NCI-H446 treated with DMSO at 0.1 percent for 48 hours (cell line): ENCODE measurements at places on chromosomes 4 and X.
A peak's percentile ranks its signal among the peaks of the same experiment; 100 is the strongest.

DNA sequence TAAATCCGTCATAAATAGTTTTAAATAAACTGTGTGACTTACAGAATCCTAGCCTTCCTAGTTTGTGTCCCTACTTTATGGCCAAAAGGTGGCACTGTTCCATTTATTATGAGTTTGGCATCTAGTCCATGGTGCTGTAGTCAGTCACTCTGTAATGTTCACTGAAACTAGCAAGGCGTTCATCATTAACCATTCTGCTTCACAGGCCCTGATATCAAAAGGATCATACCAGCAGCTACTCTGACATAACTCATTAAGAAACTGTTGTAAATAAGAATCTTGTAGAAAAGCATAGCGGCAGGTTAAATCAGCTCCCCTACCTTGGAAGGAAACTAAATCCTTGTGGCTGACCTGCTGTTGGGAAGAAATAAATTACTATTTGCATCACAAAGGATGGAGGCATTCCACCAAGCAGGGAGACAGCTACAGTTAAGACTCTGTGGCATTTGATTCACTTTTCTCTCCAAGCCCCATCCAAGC lies 919.6 kb upstream of the DIAPH2 start:
- peak; percentile 37 for DNase-seq

DNA sequence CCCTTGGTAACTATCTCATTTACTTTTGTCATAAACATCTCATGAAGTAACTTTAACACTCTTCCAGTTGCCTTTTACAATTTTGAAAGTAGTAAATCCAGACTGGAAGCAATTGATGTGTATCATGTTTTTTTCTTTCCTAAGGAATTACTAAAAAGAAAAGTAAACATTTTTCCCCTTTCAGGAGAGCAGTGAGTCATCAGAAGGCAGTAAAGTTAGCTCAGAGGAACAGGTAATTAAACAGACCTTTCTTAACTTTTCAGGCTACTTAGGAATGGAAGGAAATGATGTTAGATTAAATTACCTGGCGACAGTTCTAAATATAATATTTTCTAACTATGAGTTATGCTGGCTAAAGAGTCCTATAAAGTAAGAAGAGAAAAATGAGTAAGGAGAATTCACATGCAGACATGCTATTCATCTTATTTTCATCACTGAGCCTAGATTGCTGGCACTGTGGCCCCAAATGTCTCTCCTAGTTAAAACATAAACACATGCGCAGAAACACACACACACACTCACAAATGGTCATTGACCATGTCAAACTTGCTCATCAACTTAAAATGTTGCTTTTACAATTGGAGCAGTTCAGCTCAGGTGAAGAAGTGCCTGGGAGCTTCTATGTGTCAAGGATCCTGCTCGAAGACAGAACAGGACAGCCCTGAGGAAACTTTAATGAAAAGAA lies 9.3 kb downstream of the DMP1 start:
- no peak for DNase-seq

- DNase-seq, result no peak
Measured at GRCh38 chr4:76429636-76430035, 5.4 kb upstream of the SHROOM3 start.

- no peak for DNase-seq
Measured at GRCh38 chr4:1855333-1856070, 454 bp downstream of the LETM1 start.

DNA sequence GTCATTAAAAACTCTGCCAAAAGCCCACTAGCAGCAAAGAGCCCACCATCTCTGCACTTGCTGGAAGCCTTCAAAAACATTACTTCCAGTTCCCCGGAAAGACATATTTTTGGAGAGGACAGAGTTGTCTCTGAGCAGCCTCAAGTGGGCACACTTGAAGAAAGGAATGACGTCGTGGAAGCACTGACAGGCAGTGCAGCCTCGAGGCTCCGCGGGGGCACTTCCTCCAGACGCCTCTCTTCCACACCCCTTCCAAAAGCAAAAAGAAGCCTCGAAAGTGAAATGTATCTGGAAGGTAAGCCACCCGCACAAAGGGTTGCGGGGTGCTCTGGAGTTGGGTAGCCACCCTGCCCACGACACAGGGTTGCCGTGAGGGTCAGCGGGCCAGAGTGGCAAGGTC lies 25.9 kb downstream of the OFD1 start:
- no peak for DNase-seq

DNA sequence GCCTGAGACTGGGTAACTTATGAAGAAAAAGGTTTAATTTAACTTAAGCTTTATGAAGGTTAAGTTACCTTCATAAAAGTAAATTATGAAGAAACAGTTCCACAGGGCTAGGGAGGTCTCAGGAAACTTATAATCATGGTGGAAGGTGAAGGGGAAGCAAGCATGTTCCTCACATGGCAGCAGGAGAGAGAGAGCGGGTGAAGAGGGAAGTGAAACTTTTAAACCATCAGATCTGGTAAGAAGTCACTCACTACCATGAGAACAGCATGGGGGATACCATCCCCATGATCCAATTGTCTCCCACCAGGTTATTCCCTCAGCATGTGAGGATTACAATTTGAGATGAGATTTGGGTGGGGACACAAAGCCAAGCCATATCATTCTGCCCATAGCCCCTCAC lies 944.7 kb upstream of the NDST4 start:
- DNase-seq, result no peak

DNA sequence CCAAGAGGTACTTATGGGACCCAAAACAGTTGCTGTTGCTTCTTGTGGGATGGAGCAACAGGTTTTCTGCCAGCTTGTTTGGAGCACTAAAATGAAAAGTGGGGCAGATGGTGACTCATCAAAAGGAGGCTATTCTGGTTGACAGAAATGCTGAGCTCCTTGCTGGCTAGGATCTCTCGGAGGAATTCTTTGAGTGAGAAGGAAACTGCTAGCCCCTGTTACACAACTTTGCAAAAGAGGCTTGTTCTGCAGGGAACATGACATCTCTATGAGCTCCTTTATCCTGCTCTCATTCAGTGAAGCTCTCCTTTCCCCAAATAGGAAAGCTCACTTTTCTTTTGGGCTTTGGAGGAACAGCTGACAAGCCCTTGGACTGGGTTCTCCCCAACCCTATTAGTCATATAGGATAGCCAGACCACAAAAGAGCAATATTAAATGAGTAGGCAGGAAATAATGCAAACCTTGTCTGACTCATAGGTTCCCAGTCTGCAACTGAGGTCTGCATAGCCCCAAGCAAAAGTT lies 108.3 kb downstream of the CDS1 start:
- no peak for DNase-seq

DNA sequence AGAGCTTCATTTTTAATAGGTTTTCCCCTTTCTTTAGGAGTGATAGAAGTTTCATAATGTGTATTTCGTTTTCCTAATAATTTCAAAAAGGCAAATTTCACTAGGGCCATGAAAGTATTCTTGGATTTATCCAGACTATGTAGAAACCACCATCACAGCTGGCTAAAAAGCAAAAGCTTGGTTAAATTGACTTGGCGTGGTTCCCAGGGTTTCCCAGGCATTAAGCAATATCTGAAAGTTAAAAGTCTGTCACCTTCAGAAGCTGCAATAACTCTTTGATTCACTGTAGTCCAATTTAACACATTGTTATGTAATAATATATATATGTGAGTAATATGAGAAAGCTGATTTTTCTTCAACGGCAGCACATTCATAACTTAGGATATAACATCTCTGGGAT lies 38.3 kb downstream of the NDNF start:
- peak; percentile 43 for DNase-seq
